ENCODE measurements at places on chromosomes 1 and 21. TPM values are rescaled to one million over a fixed set of nuclear protein-coding genes. Genes with fewer than 3 reads are reported as not detected.

DNA sequence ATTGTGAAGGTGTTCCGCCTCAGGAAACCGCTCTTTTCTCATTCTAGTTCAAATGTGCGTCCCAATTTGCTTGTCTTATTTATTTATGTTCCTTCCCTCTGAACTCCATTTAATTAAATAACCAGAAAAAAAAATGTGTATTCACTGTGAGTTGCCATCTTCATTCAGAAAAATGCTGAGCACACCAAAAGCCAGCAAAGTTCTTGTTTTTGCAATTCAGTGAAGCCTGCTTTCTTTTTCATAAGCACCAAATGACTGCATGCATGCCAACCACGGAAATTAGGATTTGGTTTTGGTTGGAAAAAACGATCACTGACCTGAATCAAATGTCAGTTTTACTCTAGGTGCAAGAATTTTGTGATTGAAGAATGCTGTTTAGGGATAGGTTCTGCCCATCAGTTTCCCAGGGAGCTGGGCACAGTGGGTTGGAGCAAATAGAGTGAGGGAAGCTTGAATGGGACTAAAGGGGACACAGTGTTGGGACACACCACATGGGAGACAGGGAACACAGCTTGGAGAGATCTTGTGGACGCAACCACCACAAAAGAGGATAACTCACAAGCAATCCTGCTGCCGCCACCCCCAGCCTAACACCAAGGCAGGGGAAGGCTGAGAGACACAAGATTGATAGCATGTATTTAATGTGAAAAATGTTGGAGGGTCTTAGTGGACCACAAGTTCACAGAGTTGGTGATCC, 183.4 kb upstream of the GALNT2 start:
- DNase-seq = no peak

- no peak for DNase-seq
Observed at GRCh38 chr1:199302554-199302953, 663.7 kb downstream of the PTPRC start.

DNA sequence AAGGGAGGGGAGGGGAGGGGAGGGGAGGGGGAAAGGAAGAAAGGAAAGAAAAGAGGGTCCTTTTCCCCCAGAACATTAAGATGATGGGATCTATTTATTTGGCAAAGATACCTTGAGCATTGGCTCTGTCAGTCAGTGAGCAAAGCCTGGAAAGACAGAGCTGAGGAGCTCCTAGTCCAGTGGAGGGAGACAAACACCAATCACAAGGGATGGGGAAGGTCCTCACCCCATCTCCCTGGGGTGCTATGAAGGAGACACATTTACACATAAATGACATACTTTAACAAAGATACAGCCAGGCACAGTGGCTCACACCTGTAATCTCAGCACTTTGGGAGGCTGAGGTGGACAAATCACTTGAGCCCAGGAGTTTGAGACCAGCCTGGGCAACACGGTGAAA, 154.9 kb upstream of the TIAM1 start:
- DNase-seq = no peak

- no peak for DNase-seq
Observed at GRCh38 chr1:226604560-226605317, 56.2 kb downstream of the STUM start.

- DNase-seq = no peak
Observed at GRCh38 chr1:179327679-179328078, 34.1 kb downstream of the SOAT1 start.

DNA sequence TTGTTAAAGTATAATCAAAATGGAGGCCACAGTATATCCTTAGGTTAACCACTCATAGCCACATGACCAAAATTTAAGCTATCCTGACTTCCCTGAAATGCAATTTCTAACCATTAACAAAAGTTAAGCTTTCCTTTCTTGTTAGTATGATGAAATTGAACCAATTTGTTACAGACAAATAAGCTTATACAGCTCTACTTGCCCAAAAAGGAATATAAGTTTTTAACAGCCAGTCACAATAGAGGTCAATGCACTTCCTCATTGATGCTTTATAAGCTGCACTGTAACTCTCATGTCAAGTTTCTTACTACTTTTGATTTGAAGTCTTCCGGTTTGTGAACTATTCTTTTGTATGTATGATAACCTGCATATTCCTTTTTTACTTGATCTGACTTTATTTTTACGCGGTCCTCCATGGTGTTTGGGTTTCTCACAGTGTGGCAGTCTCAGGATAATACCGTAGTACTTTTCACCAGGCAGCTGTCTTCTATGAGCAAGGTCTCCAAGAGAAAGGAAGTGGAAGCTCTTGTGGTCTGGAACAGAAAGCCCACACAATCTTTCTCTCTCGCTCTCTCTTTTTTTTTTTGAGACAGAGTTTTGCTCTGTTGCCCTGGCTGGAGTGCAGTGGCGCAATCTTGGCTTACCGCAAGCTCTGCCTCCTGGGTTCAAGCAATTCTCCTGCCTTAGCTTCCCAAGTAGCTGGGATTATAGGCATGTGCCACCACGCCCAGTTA, 331.6 kb downstream of the SRGAP2C start:
- peak; percentile 53 for DNase-seq

DNA sequence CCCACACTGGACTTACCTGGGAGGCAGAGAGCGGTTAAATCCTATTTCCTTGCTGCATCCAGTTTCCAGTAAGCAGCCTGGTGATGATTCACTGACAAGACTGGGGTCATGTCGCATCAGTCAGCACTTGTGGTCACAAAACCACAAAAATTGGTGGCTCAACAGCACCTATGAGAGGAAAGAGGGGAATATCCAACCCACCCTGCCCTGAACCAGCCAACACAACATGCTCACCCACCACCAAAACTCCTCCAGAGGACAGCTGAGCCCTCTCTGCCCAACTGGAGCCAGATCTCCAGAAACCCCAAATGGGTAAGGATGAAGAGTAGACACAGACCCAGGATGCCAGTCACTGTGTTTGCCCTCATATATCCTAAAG, 64.0 kb downstream of the CD46 start:
- peak; percentile 76 for DNase-seq

DNA sequence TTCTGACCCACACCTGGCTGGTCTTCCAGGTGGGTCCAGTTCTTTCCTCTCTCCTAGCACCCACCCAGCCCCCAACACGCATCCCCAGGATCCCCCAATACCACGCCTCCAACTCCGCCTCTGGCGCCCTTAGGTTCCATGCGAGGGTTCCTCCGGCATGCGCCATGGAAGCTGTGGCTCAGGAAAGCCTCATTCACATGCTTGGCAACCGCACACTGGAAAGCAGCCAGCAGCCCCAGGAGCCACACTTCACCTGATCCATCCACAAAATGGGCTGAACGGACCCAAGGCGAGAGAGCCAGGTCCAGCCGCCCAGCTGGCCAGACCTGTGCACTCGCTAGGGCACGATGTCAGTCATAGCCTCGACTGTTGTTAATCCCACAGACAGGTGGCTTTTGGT, 161.2 kb downstream of the PSMG1 start:
- DNase-seq = no peak

DNA sequence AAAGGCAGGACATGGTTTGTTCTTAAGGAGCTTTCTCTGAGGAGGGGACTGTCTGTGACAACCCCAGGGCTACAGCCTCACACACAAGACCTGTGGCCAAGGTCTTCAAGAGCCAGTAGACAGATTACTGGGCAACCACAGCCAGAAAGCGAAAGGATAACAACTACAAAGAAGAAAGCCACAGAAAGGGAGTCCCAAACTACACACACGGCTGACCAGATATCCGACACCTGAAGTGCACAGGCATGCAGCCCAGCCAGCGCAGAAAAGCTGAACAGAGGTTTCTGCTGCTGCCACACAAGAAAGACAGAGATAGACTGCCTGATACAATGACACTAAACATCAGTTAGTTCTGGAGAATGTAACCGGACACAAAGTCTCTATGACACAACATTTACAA, 21.4 kb upstream of the NADK start:
- no peak for DNase-seq

GRCh38 chr1:171138980-171139379, 46.1 kb upstream of the FMO2 start:
- no peak for DNase-seq

DNA sequence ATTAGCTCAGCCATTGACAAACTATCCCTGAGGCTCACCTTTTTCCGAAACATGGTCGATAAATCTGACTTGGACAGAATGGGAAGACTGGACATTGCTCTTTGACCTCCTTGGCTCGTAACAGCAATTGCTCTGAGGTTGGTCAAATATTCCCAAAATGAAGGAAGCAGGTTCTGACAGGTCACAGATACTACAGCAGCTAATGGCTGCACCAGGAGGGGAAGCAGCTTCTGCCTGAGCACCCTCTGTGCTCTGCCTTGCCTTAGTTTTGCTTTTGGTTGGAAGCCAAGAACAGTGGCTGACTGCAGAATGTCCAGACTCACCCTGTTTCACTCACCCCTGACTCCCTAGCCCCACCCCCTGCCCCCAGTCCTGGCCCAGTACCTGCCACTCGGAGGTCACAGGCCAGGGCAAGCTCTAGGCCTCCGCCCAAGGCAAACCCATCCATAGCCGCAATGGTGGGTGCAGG, 15.4 kb downstream of the ECHDC2 start:
- DNase-seq = no peak

GRCh38 chr21:45578176-45578801, 36.0 kb upstream of the SLC19A1 start:
- DNase-seq = peak; percentile 2

GRCh38 chr1:57752843-57753242, 329.0 kb upstream of the DAB1 start:
- no peak for DNase-seq

- no peak for DNase-seq
Observed at GRCh38 chr1:238408737-238409136, 518.0 kb upstream of the ZP4 start.

DNA sequence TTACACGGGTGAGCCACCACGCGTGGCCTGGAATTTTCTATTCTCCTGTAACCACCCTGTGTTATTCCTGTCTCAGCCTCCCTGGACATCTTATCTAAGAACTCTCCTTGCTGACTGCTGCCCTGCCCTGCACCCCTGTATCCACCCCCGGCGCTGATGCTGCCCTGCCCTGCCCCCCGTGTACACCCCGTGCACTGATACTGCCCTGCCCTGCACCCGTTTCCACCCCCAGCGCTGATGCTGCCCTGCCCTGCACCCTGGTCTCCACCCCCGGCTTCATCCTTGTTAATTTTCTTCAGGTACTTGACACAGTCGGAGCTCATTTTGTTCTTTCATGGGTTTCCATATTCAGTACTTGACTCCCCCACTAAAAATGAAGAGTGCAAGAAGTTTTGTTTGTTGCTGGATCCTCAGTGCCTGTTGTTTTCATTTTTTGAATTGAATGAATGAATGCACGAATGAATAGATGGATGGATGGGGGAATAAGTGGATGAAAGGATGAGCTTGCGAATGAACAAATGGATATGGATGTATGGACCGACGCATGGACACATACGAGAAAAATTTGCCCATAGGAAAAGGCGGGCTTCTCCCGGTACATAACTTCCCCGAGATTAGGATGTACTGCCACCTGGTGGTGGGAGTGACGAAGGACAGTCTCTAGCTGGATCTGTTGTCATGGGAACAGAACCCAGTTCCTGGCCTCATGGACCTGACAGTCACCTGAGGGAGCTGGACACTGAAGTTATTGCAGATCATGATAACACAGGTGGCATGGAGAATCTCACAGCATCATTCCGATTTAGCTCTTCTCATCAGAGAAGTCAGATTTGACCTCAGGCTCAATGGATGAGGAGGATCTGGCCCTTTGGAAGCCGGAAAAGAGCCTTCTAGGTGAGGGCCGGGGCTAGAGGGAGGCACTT, 14.9 kb downstream of the AADACL4 start:
- peak; percentile 78 for DNase-seq

DNA sequence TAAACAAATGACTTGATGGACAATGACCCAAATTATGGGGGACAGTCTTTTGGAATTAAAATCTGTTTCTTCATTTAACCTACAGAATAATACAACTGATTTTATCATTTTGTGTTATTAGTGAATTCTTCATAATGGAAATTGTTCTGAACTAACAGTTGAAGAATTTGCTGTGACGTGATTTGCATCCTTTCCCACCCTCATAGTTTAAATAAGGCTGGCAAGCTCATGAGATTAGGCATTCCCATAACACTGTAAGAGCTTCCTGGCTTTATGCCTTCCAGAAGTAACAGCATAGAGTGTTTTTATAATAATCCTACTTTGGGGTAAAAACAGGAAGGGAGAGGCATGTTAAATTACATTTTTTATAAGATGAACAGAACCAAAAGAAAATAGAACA, 95.7 kb downstream of the ATP6V1G3 start:
- DNase-seq = no peak

DNA sequence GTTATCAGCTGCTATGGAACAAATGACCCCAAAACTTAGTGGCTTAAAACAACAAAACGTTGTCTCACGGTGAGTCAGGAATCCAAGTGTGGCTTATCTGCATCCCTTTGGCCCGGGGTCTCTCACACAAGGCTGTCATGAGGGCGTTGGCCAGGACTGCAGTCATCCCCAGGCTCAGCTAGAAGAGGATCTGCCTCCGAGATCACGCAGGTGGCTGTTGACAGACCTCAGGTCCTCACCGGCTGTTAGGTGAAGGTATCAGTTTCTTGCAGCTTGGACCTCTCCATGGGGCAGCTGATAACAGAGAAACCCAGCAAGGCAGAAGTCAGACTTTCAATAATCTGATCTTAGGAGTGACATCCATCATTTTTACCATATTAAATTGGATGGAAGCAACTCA, 52.7 kb upstream of the SYT6 start:
- DNase-seq = no peak

- no peak for DNase-seq
Observed at GRCh38 chr1:218558271-218558810, 213.2 kb downstream of the TGFB2 start.

The FCAMR gene
- not detected for total RNA-seq

The ADAMTSL4 gene
- 1.1 TPM for total RNA-seq

The CAMSAP2 gene
- total RNA-seq = 4.1 TPM

The ATP1A2 gene
- total RNA-seq = not detected

The OXCT2 gene
- 1.2 TPM for total RNA-seq

The KRTAP10-10 gene
- not detected for total RNA-seq

The TMEM51 gene
- not detected for total RNA-seq

The F3 gene
- 0.33 TPM for total RNA-seq

The ZSWIM5 gene
- total RNA-seq = 0.59 TPM

Measured in activated CD4-positive, alpha-beta memory T cell treated with anti-CD3 and anti-CD28 coated beads for 36 hours (primary cell).